ENCODE measurements at places on chromosomes 5 and 9.

- DNase-seq = peak; percentile 60
Observed at GRCh38 chr5:122858451-122858850, 13.0 kb downstream of the SNX24 start.

- no peak for DNase-seq
Observed at GRCh38 chr5:110956280-110956912, 115.1 kb upstream of the TSLP start.

DNA sequence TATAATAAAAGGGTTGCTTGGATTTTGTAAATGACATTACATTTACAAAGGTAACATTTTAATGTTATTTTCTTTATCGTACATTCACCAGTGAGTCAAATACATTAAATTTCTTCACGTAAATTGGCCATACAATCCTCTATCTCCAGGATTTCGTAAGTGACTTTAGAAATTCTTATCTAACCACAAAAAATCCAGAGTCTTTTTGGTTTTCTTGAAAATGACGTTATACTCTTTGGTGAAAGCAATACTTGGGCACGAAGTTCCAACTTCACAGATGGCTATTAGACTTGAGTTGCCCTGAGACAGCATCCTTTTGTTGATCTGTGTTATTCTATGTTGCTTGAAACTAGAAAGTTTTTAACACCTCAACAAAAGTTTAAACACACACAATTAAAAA is 87.4 kb upstream of the CDH10 start:
- no peak for DNase-seq

- DNase-seq = no peak
Observed at GRCh38 chr5:14197056-14197455, 53.9 kb downstream of the TRIO start.

- DNase-seq = no peak
Observed at GRCh38 chr5:170660531-170660930, 123.0 kb upstream of the GABRP start.

GRCh38 chr5:138661991-138662434 is 86.8 kb upstream of the HSPA9 start:
- DNase-seq = no peak

DNA sequence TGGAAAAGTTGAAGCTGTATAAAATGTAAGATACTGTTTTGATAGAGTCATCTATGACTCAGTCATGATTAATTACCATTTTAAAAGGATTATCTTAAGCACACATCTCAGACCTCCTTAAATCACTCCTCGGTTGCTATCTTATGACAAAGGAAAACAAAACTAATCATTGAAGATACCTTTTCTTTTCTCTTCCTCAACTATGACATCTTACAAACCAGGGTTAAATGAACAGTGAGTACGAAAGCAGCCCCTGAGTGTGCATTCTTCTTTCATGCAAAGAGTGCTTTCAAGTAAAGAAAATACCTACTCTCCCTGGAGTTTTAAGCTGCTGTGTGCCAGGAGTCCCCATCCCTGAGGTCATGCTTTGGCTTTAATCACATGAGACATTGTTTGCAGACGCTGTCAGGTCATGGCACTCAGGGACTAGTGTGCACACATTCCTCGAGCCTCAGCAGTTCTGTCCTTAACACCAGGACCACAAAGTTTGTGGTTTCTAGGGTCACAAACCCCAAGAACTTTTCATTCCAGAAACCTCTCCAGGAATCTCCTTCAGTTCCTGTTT is 86.7 kb upstream of the ICE1 start:
- DNase-seq = peak; percentile 82
